ENCODE measurements at places on chromosomes 11 and 22.

- no peak for DNase-seq
Measured at GRCh38 chr11:34266090-34266912, 91.5 kb downstream of the ABTB2 start.

DNA sequence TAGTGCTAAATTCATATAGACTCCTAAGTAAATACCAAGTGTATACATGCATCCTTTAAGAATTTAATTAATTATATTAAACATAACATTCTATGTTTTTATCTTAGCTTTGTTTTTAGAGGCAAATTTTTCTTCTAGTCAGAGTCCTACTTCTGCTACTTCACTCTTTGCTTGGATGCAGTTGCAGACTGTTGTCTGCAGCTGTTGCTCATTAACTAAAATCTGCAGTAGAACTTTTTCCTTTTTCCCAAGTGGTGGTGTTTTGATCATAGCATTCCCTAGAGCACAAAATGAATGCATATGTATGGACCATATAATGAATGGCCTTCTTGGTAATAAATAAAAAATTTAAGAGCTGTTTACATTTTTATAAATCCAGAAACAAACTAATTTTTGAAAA lies 198.3 kb downstream of the CASP12 start:
- DNase-seq = no peak

GRCh38 chr11:130102301-130103249 lies 32.9 kb downstream of the APLP2 start:
- no peak for DNase-seq

GRCh38 chr11:118415739-118416068 lies 14.3 kb downstream of the ATP5MG start:
- DNase-seq = peak; percentile 63

DNA sequence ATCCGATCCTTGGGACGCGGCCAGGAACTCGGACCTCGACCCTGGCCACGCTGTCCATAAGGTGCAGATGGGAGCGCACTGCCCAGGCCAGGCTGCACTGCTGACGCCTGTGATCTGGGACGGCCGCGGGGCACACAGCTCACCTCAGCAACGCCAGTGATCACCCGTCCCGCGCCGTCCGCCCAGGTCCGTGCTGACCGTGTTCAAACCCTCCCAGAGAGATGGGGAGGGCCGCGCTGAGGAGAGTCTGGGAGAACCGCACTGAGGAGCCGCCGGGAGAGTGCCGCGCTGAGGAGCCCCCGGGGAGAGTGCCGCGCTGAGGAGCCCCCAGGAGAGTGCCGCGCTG lies 636 bp downstream of the KCNQ1OT1 start:
- no peak for DNase-seq

DNA sequence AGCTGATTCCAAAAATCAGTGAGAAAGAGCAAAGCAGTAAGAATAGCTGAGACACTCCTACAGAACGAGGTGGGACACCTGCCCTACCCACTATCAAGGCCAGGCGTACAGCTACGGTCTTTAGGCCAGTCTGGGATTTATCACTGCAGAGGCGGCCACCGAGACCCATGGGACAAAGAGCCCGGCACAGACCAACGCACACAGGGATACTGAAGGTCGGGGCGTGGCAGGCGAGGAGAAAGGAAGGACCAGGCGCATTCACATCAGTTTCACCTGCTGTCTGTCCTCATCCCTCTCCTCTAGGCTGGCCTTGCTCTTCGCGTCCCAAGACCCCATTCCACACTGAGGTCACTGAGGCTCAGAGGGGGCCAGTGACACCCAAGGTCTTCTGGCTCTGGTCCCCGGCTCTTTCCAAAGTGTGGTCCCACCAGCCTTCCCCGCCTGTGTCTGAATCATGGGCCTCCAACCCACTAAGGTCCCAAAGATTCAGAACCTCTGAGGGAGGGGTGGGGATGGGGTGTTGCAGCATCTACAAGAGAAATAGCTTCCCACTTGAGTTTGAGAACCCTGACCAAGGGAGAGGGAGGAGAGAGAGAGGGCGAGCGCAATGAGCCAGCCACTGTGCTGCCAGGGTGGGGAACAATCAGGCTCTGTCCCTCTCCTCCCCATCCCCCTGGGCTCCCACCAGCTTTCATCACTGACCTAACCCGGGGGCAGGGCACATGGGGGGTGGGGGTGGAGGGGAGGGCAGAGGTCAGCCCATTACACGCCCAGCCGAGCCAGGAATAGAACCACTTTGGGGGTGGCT lies 7.2 kb upstream of the PICK1 start:
- DNase-seq = no peak

DNA sequence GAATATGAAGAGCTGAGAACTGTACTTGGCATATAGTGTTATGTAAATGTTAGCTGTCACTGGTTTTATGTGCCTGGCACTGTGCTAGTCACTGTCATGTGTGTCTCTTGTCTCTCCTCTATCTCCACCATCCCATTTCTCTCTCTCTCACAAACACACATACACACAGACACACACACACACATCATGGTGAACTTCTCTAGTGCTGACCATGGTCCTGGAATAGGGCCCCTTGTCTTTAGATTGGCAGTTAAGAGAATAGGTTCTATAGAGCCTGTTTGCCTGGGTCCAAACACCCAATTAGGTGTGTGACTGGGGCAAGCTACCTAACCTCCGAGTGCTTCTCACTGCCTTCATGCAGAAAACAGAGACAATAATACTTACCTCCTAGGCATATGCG lies 109.7 kb upstream of the NARS2 start:
- DNase-seq = no peak

DNA sequence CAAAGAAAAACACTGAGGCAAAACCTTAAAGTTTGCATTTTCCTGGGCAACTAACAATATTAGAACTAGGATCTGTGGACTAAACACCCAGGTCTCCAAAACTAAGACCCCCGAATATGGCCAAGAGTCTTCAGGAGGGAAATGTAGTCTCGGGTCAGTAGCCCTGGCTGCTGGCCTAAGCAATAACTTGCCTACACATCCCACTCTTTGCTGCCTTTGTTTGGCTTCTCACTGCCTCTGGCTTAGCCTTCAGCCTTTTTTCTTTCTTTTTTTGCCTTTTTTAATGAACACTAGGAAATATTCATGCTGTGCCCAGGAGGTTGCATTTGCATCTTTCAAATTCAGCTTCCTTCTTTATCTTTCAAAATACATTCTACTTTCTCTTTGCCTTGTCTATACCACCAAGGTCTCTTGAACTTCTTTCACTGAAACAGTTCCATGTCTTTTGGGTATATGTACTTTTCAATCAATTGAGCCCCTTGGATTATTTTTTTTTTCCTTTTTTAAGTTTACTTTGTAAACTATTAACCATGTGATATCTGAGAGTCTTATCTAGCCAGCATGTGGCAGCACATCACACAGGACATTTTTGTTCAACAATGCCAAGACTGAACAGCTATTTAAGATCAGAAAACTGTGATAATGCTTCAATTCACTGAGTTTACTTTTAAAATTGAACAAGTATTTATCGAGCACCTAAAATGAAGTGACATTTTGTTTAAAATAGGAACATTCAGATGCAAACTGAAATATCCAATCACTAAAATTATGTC lies 165.0 kb upstream of the TRPC6 start:
- DNase-seq = no peak

DNA sequence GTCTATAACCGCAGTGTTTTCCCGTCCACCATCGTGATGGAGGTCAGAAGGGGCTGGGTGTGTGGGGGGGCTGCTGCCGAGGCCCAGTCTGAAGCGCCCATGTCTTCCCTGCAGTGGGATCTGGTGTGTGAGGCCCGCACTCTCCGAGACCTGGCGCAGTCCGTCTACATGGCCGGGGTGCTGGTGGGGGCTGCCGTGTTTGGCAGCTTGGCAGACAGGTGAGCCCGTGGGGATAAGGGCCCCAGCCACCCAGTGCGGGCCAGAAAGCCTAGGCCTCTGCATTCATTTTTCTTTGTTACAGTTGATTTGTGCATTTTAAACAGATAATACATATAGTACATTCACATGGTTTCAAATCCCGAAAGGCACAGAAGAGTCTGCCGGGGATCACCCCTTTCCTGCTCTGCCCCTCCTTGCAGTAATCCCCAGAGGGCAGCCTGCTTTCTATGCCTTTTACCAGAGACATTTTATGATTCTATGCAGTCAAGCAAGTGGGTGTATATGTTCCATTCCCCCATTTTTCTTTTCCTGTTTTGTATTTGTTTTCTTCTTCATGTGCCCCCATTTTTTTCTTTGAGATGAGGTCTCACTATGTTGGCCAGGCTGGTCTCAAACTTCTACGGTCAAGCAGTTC lies 32.6 kb downstream of the CAPN1 start:
- DNase-seq = no peak

DNA sequence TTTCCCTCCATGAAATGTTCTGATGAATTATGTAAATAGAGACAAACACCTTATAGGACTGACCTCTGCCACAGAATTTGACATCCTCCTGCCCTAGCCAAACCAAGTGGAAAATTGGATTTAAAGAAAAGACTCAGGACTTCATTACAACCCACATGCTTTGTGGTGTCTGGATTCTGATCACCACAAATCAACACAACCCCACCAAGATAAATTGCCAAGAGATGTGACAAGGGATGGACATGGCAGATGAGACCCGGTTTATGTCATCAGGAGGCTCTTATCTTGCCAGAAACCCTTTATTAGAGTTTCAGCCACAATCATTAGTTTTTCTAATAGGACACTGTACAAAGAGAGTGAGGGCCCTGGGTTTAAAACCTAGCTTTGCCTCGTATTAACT lies 57.9 kb upstream of the SLC6A5 start:
- DNase-seq = no peak

- no peak for DNase-seq
Measured at GRCh38 chr11:12975195-12975594, 33.9 kb upstream of the RASSF10 start.

- DNase-seq = no peak
Measured at GRCh38 chr11:15911377-15912044, 444.8 kb downstream of the SOX6 start.

DNA sequence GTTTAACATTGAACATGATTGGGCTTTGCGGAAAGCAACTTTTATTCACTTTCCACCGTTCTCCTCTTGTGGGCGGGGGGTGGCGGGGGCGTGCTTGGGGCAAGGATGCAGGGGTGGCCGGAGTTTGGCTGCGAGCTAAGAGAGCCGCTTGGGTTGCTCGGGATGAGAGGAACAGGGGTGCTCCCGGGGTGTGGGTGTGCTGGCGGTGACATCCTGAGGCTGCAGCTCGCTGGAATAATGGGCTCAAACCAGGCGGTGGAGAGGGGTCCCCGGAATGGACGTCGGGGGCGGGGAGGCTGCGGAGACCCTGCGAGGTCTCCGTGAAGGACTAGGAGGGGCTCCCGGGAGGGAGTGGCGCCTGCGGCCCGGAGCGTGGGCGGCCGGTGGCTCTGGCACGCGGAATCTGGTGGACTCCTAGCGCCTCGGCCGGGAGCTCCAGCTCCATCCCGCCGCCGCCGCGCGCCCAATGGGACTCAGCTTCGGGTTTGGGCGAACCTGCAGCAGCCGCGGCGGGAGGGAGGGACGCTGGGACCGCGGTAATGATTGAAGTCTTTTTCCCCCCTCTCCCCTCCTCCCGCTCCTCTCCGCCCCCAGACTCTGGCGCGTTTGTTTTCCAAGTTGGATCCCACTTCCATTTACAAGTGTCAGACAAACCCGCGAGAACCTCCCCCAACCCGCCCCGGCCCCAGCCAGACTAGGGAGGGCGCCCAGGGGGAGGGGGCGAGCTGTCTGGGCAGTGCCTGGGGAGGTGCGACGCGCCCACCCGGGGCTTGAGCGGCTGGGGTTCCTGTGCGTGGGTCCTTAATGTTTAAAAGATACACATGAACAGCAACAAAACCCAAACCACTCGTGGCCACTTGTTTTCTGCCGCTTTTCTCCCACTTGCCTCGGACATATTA lies 2.0 kb downstream of the FAT3 start:
- DNase-seq = no peak

GRCh38 chr22:23020659-23021293 lies 49.5 kb upstream of the GNAZ start:
- no peak for DNase-seq

- no peak for DNase-seq
Measured at GRCh38 chr11:121304759-121305158, 12.2 kb downstream of the SC5D start.

DNA sequence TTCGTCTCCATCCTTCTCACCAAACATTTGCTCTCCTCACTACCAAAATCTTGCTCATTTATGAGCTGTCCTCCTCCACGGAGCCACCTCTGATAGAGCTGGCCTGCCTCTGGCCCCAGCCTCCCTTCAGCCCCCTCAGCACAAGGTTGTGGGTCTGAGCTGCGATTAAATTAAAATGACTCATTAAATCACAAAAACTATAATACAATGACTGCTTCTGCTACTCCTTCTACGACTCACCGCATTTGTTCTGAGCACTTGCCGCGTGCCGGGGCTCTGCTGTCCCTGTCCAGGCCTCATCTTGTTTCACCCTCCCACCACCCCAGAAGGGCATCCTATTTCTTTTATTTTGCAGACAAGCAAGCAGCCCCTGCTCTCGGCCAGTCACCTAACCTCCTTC lies 49.2 kb upstream of the TIMP3 start:
- DNase-seq = no peak

DNA sequence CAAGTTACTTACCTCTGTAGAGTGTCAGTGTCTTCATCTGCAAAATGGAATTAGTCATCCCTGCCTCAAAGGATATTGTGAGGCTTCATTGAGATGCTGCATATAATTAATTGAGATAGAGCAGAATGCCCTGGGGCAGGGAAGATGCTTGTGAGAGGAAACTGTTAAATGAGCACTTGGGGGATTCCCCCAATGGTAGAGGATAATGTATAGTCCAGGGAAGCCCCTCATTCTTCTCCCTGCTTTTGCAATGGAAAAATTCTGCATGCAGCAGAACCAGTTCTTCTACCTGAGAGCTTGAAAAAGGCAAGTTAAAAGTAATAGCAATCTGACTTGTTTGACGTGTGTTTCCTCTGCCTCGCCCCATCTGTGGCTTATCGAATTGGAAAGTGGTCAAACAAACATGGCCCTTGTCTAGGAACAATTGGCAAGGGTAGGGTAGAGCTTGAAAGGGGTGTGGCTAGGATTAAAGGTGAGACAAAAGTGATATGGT lies 90.9 kb downstream of the NAV2 start:
- no peak for DNase-seq

DNA sequence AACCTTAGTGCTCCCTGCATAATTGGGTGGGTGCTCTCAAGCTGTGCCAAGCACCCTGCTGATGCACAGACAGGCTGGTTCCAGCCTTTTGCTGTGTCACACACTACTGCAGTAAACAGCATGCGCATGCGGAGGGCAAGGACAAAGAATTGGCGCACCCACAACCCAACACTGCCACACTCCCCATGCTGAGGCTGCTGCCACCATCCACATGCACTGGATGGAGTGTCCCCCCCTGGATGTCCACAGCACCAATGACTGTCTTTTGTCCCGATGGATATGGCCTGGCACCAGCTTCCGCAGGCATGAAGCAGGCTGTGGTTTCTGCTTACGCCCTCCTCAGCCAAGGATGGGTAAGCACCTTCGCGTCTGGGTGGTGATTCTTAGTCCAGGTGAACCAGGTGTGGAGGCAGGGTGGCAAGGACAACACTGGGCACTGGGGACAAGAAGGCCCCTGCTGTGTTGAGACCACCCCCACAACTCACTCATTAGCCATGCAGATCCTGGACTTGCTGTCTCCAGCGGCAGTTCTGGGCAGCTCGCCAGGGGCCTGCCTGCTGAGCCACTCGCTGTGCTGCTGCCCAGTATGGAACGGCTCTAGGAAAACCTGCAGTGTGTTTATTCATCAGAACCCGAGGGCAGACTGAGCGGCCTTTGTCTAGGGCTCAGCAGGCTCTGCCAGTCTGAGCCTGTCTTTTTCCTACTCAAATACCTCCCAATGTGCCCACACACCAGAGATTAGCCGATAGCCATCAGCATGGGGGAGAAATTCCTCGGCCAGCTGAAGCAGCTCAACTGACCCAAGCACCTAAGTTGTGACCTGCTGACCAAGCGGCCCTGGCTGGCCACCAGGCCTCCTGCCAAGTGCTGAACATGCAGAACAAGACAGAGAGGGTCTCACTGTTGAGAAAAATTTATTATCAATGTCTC lies 8.2 kb upstream of the NAP1L4 start:
- no peak for DNase-seq
